HCT116 (cell line): ENCODE measurements at places on chromosomes 5 and 9.

GRCh38 chr5:162638849-162639248 lies 571.3 kb downstream of the GABRG2 start:
- no peak for DNase-seq

GRCh38 chr5:64330728-64331231 lies 165.1 kb downstream of the RNF180 start:
- DNase-seq = no peak

DNA sequence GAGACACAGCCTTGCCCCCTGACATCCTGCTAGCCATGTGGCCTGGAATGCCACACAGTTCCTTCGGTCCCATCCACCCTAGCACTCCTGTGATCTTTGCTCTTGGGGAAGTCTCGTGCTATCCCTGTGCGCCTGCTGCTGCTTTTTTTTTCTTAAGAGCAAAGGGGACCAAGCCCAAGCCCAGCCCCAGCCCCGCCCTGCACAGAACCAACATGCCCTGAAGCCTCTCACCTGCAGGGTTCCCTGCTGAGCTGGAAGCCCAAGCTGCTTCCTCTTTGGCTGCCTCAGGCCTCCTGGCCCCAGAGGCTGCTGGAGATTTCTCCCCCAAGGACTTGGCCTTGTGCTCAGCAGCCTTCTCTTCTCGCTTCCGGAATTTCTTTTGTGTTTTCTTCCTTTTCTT lies 1.8 kb downstream of the SURF6 start:
- DNase-seq = no peak

GRCh38 chr9:125262294-125262991 lies 817 bp downstream of the GAPVD1 start:
- DNase-seq = no peak

DNA sequence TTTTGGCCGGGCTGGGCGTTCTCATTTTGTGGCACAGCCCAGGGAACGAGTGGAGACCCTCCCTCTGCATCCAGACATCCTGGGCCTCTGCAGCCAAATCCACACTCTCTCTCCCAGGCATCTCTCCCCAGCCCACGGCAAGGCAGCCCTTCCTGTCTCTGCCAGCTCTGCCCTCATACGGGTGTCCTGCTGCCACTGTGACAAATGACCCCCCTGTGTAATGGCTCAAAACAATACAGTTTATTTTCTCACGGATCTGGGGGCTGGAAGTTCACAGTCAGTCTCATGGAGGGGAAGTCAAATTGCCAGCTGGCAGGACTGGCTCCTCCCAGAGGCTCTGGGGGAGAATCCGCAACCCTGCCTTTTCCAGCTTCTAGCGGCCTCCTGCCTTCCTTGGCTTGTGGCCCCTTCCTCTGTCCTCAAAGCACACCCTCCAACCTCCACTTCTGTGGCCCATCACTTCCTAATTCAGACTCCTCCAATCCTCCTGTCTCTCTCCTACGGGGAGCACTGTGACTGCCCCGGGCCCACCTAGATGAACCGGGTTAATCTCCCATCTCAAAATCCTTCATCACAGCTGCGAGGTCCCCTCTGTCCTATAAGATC lies 70.2 kb upstream of the COL5A1 start:
- no peak for DNase-seq
